Uterus (tissue), 4 donors: ENCODE measurements at places on chromosomes 6 and 20. TPM values are rescaled to one million over a fixed set of nuclear protein-coding genes. Genes with fewer than 3 reads are reported as not detected.

- no peak overlapping the region for H3K4me3 ChIP-seq
- H3K36me3 ChIP-seq = no peaks in the 10 kb centered on the region
- no peaks in the 10 kb centered on the region for H3K4me1 ChIP-seq
Observed at GRCh38 chr20:11995805-11996567, 78.3 kb downstream of the BTBD3 start.

The SMIM26 gene
- total RNA-seq = 307 TPM

The GLP1R gene
- not detected for total RNA-seq

DNA sequence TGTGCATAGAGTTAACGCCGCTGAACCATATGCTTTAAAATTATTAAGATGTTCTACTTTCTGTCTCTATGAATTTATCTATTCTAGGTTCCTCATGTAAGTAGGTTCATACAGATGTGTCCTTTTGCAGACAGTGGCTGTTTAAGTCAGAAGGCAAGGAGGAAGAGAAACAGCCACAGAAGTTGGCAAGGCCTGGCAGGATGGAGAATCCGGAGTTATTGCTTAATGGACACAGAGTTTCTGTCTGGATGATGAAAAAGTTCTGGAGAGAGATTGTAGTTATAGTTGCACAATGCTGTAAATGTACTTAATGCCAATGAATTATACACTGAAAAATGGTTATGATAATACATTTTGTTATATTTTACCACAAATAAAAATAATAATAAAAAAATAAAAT lies 283.6 kb upstream of the CNR1 start:
- no peak overlapping the region for H3K4me3 ChIP-seq
- no peaks in the 10 kb centered on the region for H3K36me3 ChIP-seq
- H3K27ac ChIP-seq = no peak overlapping the region
- DNase-seq = no peak
- H3K27me3 ChIP-seq = no peaks in the 10 kb centered on the region
- H3K4me1 ChIP-seq = no peaks in the 10 kb centered on the region

DNA sequence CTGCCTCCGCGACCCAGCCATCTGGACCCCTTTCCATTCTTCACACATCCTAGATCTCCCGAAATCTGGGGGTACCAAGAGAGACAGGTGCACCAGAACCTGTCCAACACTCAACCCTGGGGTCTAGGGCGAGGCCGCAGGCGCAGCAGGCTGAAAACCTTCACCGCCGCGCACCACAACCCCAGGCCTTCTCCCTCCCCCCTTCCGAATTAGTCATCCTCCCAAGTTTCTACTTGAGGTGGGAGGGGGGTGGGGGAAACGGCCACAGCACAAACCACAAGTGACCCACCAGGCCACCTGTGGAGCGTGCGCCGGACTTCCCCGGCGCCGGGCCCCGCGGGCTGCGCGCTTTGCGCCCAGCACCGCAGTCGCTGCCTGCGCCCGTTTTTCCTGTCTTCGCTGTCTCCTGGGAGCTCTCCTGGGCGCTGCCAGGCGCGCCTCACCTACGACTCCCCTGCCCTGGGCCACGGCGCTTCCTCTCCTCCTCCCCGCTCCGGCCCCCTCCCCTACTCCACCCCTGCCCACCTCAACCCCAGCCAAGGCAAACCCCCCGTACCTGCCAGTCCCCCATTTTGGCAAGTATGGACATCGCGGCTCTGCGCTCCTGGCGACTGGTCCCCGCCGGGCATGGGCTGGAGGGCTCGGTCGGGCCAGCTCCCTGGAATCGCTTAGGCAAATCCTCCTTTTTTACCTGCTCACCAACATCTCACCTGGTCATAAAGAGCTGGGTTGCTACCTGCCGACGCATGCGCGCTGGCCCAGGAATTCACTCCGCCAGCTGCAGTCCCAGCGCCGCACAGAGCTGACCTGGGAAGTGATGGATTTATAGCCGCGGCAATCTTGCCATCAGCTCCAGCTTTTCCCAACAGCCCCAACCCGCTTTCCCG lies 4.2 kb upstream of the TFAP2A start:
- no peaks in the 10 kb centered on the region for H3K4me1 ChIP-seq
- no peak overlapping the region for H3K27ac ChIP-seq
- H3K36me3 ChIP-seq = no peaks in the 10 kb centered on the region

The OR2H1 gene
- not detected for total RNA-seq

The ZNF335 gene
- total RNA-seq = 30.4 TPM

DNA sequence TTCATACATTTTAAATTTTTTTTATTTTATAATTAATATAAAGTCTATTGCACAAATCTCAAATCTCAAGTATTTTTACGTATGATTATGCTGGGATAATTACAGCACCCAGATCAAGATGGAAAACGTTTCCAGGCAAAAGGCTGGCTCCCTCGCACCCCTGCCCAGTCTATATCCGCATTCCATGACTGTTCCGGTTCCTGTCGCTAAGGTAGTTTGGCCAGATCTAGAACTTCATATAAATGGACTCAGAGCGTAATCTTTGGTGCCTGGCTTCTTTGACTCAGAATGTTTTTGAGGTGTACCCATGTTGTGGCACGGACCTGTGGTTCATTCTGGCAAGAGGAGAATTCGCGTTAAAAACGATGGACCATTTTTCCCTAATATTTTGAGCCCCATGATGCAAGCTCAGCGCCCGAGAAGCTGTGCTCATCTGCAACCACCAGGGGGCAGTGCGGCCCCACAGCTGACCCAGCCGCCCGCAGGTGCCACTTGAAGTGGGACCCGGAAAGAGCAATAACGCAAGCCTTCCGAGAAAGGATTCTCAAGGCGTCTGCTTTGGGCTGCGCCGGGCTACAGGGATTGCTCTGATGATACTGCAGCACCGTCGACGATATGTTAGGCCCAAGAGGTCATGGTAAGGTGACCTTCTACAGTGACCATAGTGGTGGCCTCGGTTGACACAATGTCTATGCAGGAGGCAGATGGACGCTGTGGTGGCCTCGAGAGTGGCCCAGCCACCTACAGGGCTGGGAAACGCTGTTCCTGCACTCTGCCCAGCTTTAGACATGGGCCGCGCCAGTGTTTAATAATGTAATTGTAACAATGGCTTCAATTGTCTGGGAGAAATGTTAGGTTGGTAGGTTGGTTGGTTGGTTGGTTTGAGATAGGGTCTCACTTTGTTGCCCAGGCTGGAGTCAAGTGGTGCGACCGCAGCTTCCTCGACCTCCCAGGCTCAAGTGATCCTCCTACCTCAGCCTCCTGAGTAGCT lies 160.1 kb downstream of the ZMYND8 start:
- H3K36me3 ChIP-seq = no peaks in the 10 kb centered on the region
- no peak overlapping the region for H3K27ac ChIP-seq
- DNase-seq = peak; percentile 70
- no peaks in the 10 kb centered on the region for H3K27me3 ChIP-seq
- no peak overlapping the region for H3K4me3 ChIP-seq
- H3K4me1 ChIP-seq = no peaks in the 10 kb centered on the region

The HFE gene
- 5.9 TPM for total RNA-seq

The TEAD3 gene
- 17.6 TPM for total RNA-seq

- no peaks in the 10 kb centered on the region for H3K4me1 ChIP-seq
- H3K27me3 ChIP-seq = no peaks in the 10 kb centered on the region
- no peak for DNase-seq
- no peak overlapping the region for H3K27ac ChIP-seq
Observed at GRCh38 chr6:133903855-133904254, 14.9 kb downstream of the TCF21 start.

DNA sequence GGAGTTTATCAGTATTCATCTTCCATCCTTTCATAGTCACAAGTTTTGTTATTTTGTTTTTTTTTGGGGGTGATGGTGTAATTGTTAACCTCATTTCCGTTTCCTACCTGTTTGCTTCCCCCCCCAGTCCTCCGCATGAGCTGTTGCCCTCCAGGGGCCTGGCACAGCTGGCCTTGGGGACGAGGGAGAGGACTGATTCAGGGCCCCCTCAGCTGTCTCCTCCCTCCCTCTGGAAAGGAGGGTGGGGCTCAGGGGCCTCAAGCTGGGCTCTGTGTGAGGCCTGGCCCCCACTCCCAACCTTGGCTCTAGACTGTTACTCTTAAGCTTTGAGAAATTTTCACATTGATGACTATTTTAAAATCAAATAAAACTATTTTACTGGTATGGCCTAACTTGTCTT lies 4.0 kb downstream of the LRRC73 start:
- no peaks in the 10 kb centered on the region for H3K36me3 ChIP-seq
- H3K27ac ChIP-seq = no peak overlapping the region
- DNase-seq = no peak
- H3K4me3 ChIP-seq = no peak overlapping the region

The NOX3 gene
- not detected for total RNA-seq

DNA sequence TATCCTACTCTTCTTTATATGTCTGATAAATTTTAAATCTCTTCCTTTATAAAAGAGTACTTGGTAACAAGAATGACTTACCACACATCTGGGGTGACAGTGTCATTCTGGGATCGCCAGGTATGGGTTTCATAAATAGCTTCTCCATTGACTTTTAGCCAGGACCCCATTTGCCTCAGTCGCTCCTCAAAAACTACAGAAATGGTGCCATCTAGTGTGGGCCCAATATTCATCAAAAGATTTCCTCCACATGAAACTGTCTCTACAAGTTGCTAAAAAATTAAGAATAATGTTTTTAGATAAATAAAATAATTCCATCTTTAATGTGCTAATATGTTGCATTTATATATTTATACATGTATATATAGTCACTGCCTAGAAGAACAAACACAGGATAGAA lies 9.7 kb downstream of the FUCA2 start:
- no peak overlapping the region for H3K27ac ChIP-seq
- no peaks in the 10 kb centered on the region for H3K4me1 ChIP-seq
- H3K4me3 ChIP-seq = no peak overlapping the region

DNA sequence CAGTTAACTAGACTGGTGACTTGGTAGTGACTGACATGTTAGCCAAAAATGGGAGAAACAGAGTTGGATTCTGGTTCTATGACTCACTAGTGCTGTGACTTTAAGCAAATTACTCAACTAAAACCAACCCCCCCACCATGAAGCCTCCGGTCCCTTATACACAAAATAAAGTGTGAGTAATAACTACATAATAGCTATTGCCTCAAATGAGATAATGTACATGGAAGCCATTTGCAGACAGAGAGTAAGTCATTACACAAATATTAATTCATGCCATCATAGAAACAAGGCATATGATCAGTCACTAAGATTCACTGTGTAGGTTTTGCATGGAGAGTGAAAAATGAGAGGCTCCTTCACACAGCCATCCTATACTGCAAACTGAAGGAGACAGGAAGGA lies 111.9 kb downstream of the HIVEP2 start:
- DNase-seq = no peak
- no peaks in the 10 kb centered on the region for H3K36me3 ChIP-seq
- H3K27me3 ChIP-seq = no peaks in the 10 kb centered on the region

The CASS4 gene
- total RNA-seq = 0.76 TPM

GRCh38 chr6:147892476-147892875 lies 384.0 kb downstream of the SAMD5 start:
- no peak overlapping the region for H3K27ac ChIP-seq
- H3K36me3 ChIP-seq = no peaks in the 10 kb centered on the region
- H3K4me3 ChIP-seq = no peak overlapping the region
- no peak for DNase-seq
- H3K27me3 ChIP-seq = no peaks in the 10 kb centered on the region

The REV3L gene
- 168 TPM for total RNA-seq
